BJ (cell line): ENCODE measurements at places on chromosomes 7 and 10.

DNA sequence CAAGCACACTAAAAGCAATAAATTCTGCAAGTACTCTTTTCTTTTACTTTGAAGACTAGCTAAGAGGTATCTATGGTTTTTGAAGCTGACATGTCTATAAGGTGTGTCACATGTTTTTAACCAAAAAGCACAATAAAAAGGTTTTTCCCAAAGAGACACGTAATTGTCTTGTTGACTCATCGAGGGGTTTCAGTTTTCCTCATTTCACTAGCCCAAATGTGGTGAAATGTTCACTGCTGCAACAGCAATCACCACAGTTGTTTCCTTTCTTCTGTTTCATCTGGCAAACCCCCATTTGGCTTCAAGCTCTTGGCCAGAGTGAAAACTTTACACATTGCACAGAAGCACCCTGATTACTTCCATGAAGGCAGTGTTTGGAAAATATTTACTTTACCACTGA is 3.8 kb upstream of the HOXA4 start:
- DNase-seq = peak; percentile 68

- peak; percentile 42 for DNase-seq
These were observed 17.3 kb upstream of the NRBF2 start for GRCh38 chr10:63115732-63116383.

DNA sequence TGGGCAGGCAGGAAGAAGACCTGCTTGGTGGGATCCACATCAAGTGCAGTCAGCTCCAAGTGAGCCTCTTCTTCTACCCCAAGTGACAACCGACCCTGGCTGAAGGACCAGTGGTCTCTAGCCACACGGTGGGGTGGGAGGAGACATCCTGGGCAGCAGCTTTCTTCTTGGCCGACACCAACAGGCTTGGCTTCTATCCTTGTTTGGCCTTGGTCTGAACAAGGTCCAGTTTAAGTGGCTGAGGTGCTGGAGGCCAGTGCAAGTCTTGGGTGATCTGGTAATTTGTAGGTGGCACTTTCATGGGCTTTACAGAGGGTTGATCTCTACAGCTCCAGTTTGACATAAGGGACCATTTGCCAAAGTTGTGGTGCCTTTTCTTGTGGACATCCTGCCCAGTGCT is 63.6 kb upstream of the PDCD4 start:
- no peak for DNase-seq

GRCh38 chr10:4708123-4708759 is 117.8 kb upstream of the AKR1E2 start:
- no peak for DNase-seq

GRCh38 chr7:106134241-106134640 is 22.1 kb upstream of the SYPL1 start:
- DNase-seq = no peak

DNA sequence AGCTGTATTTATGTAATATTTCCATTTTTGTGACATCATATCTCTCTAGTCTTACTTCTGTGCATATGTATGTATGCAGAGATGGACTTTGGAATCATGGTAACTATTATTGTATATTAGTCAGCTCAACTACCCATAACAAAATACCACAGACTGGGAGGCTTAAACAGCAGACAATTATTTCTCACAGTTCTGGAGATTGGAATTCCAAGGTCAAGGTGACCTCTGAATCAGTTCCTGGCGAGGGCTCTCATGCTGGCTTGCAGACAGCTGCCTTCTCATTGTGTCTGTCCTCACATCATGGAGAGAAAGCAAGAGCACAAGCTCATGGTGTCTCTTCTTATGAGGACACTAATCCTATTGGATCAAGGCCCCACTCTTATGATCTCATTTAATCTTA is 79.1 kb downstream of the RAMP3 start:
- peak; percentile 4 for DNase-seq

DNA sequence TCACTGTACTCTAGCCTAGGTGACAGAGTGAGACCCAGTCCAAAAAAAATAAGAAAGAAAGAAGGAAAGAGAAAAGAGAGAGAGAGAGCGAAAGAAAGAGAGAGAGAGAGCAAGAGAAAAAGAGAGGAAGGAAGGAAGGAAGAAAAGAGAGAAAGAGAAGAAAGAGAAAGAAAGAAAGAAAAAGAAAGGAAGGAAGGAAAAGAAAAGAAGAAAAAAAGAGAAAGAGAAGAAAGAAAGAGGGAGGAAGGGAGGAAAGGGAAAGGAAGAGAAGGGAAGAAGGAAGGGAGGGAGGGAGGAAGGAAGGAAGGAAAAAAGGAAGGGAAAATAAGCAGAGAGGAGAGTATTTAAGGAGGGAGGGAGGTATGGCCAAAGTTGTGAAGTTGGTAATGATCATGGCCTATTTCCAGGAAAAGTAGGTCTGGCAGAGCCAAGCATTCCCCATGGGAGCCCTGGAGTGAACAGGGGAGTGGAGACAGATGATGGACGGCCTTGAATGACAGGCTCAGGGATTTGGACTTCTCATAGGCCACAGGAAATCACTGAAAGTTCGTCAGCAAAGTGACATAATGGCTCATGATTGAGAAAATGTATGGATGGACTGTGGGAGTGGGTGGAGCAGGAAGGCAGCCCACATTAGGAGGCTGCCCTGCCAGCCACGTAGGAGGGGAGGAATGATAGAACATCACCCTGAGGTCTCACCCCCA is 44.8 kb upstream of the CUX1 start:
- no peak for DNase-seq

DNA sequence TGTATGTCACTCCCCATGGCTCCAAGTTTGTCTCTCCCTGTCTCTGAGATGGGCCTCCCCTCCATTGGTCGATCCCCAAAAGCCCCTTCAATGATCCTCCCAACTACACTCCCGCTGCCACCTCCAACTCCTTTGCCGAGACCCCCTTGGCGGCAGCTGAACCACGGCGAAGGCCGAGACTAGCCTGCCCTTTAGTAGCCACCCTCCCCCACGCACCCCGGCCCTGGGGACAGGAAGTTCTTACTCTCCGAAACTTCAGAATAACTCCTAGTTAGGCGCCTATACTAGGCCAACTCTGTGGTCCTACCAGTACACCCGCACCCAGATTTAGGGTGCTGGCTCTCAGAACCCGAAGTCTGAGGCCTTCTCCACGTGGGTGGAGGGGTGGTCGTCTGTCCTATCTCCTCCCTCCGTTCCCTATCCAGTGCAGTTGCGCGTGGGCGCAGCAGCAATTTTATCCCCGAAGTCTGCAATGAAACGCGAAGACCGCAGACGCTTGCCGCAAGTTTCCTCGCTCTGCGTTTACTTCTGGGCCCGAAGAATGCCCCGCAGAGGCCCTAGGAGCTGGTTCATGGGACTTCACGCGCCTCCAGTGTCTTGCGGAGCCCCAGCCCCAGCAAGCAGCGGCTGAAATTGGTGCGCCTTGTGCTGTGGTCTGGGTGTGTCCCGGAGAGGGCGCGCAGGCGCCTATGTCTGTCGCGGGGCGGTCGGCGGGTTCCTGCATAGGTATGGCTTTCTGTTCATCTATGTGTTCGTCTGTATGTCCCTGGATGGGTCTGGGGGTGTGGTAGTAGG is 82.6 kb upstream of the SLF2 start:
- DNase-seq = no peak

GRCh38 chr7:48428091-48428684 is 256.9 kb downstream of the ABCA13 start:
- DNase-seq = no peak

- DNase-seq = peak; percentile 26
These were observed 45.5 kb upstream of the SLC29A4 start for GRCh38 chr7:5237286-5237685.

GRCh38 chr7:50977421-50977820 is 194.7 kb upstream of the GRB10 start:
- DNase-seq = no peak

DNA sequence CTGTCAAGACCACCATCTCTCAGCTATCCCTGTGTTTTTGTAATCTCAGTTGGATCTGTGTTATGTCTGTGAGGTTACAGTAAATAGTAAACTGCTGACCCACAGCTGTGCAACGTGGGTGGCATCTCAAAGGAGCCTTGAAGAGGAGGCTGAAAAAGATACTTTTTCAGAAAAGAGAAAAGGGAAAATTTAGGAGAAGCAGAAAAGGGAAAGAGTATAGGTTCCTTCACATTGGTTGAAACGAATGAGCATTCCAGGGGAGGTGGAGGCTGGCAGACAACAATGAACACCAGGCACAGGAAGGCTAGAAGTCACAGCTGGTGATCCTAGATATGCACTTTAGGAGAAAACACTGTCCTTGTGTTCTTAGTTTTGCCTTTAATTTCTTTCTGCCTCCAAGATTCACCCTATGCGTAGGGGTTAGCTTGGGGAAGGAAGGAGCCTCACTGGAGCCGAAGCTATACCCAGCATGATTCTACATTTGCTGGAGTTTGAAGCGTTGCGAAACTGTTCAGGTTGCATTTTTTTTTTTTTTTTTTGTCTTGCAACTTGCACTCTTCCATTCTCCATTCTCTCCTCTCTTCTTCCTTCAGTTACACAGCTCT is 18.3 kb downstream of the CPED1 start:
- DNase-seq = no peak

DNA sequence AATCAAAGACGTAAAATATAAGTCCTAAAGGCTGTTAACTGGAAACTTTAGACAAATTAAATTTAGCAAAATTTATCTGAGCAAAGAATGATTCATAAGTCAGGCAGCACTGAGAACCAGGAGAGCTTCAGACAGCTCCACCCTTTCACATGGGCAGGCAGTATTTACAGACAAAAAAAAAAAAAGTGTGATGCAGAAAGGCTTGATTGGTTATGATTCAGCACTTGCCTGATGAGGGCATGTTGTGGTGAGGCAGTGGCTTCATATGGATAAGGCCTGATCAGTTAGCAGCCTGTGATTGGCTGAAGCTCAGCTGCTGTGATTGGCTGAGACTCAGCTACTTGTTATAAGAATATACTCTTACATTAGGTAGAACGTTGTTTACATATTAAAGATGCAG is 495.4 kb upstream of the POM121L12 start:
- no peak for DNase-seq

GRCh38 chr10:133275684-133276092 is 980 bp downstream of the ADAM8 start:
- no peak for DNase-seq

- no peak for DNase-seq
These were observed 99.9 kb upstream of the IL6 start for GRCh38 chr7:22627136-22627535.

DNA sequence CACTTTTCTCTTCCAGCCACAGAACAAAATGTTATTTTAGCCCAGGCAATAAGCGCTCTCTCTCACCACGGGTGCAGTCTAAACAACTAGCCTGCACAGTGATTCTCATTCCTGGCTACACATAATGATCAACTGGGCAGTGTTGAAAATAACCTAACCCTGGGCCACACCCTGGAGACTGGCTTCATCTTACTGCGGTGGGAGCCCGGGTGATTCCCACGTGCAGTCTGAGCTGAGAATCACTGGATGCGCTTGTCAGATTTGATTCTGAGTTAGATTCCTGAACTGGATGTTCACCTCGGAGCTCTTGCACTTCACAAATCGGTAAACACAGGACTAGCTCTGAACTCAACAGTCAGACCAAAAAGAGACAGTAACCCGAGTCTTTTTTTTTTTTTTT is 14.9 kb downstream of the ZC3HAV1 start:
- no peak for DNase-seq

DNA sequence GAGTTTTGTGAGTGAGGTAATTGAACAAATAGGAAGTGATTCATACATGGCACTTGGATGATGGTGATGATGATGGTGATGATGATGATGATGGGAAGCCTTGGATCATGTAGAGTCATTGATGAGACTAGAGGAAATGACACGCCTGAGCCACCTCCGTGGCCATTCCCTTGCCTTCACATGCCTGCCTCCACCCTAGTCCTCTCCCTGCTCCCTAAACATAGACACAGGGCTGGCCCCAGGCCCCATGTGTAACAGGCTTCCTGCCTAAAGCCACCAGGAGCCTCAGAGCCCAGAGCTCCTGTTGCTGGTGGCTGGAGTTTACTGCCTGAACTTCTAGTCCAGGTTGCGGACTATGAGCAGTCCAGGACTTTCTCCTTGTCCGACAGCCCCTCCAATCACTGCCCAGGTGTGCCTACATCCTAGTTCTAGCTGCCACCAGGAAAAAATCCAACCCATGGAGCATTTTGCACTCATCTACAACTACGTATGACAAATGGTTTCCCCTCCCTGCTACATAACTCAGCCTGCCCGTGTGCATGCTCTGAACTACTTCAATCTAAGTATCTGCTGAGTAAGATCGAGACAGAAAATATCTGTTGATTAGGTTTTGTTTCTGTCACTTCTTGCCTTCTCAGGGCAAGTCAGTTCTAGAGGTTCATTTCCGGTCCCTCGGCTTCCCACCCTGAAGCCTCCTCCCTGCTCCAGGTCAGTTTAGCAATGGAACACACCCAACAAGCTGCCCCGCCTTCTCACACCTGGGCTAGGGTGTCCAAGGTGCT is 35.5 kb upstream of the KDM7A start:
- no peak for DNase-seq

GRCh38 chr10:71223347-71224058 is 11.1 kb downstream of the UNC5B start:
- no peak for DNase-seq

- no peak for DNase-seq
These were observed 73.6 kb upstream of the FAM20C start for GRCh38 chr7:118615-119391.

DNA sequence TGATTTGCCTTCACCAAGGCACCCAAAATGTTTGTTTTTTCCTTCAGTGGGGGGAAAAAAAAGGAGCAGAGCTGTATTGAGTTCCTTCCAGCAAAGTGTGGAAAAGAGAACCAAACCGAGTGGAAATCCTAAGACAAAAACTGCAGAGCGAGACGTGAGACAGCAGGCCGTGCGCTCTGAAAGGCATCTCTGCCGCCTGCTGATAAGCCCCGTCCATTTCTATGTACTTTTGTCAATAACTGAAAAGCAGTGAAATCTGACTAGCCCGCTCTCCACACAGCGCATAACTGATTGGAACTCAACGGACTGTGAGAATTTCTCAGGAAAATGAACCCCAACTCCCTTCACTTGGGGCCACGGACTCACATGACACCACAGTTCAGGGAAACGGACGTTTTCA is 83.2 kb downstream of the COBL start:
- DNase-seq = no peak

DNA sequence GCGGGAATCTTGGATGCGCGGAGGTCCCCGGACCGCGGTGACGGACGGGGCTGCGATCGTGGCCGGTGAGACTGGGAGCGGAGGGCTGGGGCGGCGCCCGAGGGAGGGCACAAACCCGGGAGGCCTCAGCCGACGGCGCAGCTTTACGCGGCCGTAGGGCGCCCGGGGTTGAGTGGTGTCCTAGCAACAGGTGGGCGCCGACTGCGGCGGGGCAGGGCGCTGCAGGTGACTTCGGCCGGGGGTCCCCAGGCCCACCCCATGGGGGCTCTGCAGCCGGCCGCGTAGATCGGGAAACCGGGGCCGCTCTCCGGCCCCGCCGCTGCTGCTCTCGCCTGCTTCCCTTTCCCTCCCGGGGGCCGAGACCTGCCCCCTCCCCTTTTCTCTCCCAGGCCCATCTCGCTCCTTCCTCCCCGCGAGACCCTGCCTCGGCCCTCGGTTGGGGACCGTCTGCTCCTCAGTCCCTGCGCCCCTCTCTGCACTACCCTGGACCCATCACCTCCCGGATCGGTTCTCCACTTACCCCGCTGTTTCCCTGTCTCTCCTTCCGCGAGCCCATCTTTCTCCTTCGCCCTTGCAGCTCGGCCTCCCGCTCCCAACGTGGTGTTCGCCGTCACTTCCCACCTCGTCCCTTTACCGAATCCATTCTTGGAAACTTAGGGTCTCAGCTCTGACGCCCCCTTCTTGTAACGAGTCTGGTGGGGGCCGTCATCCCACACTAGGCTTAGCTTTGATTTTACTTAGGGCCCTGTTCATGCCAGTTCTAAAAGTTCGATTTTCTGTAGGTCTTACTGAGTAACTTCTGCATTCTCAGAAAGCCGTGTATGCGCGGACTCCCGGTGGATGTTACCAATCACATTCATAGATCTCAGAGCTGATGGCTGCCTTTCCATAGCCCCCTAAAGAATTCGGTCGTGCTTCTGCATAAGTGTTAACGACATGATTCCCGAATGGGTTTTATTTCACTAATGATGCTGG is 18.5 kb upstream of the ACBD5 start:
- no peak for DNase-seq
